ENCODE measurements at places on chromosomes 2 and 18. TPM values are rescaled to one million over a fixed set of nuclear protein-coding genes. Genes with fewer than 3 reads are reported as not detected.

Gene C2orf78
- total RNA-seq = 0.07 TPM

Gene MALL
- total RNA-seq = 1.2 TPM

Gene SLC1A4
- 12.4 TPM for total RNA-seq

Gene PDK1
- total RNA-seq = 42.6 TPM

Gene XRCC5
- total RNA-seq = 510 TPM

GRCh38 chr18:433298-433697, 67.2 kb downstream of the COLEC12 start:
- no peak for DNase-seq
- H3K4me3 ChIP-seq = no peak overlapping the region
- H3K27ac ChIP-seq = no peak overlapping the region

DNA sequence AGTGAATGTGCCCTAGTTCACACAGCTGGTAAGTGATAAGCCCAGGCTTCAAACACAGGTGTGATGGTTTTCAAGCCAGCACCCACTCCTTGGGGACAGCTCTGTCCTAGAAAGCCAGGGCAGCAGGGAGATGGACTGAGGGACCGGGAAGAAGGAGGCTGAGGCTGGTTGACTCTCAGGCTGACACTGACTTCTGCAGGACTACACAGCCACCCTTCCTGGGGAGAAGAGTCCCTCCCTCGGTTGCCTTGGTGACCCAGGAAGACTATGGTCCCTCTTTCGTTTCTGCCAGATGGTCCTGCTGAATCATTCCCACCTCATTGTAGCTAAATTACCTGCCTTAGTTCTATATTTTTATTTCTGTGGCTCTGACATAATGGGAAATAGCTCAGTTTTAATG, 11.3 kb upstream of the FSHR start:
- no peak overlapping the region for H3K4me3 ChIP-seq
- DNase-seq = no peak
- no peaks in the 10 kb centered on the region for H3K27me3 ChIP-seq
- H3K36me3 ChIP-seq = no peaks in the 10 kb centered on the region
- no peak overlapping the region for H3K27ac ChIP-seq

GRCh38 chr2:56191617-56192016, 7.8 kb downstream of the CCDC85A start:
- peaks cover 15% of the 10 kb centered on the region for H3K27me3 ChIP-seq
- H3K36me3 ChIP-seq = no peaks in the 10 kb centered on the region
- H3K4me3 ChIP-seq = no peak overlapping the region

DNA sequence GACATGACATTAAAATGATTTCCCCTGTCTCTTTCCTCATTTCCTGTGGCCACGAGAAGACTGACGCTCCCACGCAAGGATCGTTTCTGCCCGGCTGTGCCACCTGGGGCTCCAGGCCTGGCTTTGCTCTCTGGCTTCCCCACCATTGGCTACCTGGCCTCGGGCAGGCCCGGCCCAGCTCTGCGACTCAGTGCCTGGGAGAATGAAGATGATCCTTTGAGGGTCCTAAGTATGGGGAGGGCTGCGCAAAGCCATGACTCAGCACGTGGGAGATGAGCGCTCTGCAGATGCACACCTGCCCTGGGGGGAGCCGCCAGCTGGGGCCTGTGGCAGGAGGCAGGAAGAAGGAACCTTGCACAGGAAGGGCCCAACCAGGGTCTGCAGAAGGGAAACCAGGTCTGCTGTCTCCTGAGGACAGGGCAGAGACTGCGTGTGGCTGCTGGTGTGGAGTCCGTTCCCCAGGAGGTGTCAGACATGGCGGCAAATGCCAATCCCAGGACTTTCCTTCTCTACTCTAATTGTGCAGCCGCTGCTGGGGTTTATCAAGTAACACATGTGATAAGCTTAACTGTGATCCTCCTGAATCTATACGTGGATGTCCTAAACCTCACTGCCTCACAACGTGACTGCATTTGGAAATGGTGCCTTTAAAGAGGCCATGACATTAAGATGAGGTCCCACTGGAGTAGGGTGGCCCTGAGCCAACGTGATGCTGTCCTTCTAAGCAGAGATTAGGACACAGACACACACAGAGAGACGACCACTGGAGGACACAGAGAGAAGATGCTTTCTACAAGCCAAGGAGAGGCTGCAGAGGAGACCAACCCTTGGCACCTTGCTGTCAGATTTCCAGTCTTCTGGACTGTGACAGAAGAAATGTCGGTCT, 32.9 kb downstream of the MBP start:
- peak overlapping the region; percentile 97 for H3K27ac ChIP-seq
- peak; percentile 76 for DNase-seq
- peak overlapping the region; percentile 80 for H3K4me3 ChIP-seq
- H3K36me3 ChIP-seq = peaks cover 65% of the 10 kb centered on the region
- H3K4me1 ChIP-seq = peaks cover 89% of the 10 kb centered on the region

DNA sequence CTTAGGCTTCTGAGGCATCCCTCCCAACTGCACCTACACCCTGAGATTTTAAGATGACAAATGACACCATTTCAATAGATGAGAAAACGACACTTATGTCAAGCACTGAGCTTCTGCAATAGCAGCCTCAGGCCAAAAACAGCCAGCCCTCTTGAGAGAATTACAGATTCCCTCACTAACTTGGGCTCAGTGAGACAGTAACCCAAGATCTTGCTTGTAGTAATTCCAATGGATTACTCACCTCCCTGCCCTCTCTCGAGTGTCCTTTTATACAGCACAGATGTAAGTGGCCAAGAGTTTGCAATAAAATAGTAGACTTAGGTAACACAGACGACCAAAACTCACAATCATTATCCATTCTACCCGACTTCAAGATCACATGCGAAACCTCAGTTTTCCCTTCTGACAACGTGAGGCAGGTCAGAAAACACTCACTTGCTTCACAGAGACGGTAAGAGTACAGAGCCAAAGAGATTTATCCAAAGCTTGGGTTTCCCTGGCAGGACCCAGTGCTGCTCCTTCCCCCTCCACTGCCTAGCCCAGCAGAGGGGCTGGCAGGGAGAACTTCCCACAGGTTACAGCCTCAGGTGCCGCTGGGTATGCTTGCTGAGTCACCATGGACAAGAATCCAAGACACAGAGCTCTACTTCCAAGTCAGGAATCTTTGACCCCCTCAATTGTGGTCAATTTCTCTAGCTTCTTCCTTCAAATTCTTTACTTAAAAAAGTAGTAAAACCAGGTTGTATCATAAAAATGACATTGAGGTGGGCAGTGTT, 181.4 kb downstream of the MYO5B start:
- DNase-seq = no peak
- no peaks in the 10 kb centered on the region for H3K36me3 ChIP-seq
- H3K4me3 ChIP-seq = no peak overlapping the region
- peaks cover 22% of the 10 kb centered on the region for H3K27me3 ChIP-seq
- H3K27ac ChIP-seq = no peak overlapping the region

GRCh38 chr2:86290596-86291327, 46.7 kb downstream of the REEP1 start:
- H3K36me3 ChIP-seq = no peaks in the 10 kb centered on the region
- H3K27me3 ChIP-seq = peaks cover 27% of the 10 kb centered on the region
- no peak for DNase-seq

- H3K4me1 ChIP-seq = no peaks in the 10 kb centered on the region
- no peak overlapping the region for H3K27ac ChIP-seq
- peaks cover 14% of the 10 kb centered on the region for H3K36me3 ChIP-seq
- H3K4me3 ChIP-seq = no peak overlapping the region
- no peak for DNase-seq
These were observed 68.8 kb downstream of the ADI1 start for GRCh38 chr2:3450385-3451010.

Measured in activated CD4-positive, alpha-beta T cell treated with anti-CD3 and anti-CD28 coated beads, Interleukin-2, amount 10 ng/mL, durations not matched to agents 24 days and 14 days (primary cell).